ENCODE measurements at places on chromosomes 3 and 15. TPM values are rescaled to one million over a fixed set of nuclear protein-coding genes. Genes with fewer than 3 reads are reported as not detected.

SLC12A1 gene
- 0.05 TPM for total RNA-seq

FGF7 gene
- 2.1 TPM for total RNA-seq

GABRA5 gene
- 26.1 TPM for total RNA-seq

MEIS2 gene
- total RNA-seq: 20.8 TPM

HGD gene
- 0.38 TPM for total RNA-seq

NEK10 gene
- 0.76 TPM for total RNA-seq

MYZAP gene
- 2.5 TPM for total RNA-seq

ETV5 gene
- total RNA-seq: 11.0 TPM

DPPA2 gene
- 0.14 TPM for total RNA-seq

RBPMS2 gene
- total RNA-seq: 0.19 TPM

ATG3 gene
- total RNA-seq: 73.1 TPM

CERS3 gene
- 0.38 TPM for total RNA-seq

SNTN gene
- not detected for total RNA-seq

ASB14 gene
- not detected for total RNA-seq

PRKCD gene
- total RNA-seq: 2.4 TPM

DLL4 gene
- total RNA-seq: 5.2 TPM

CYP1A1 gene
- total RNA-seq: 0.09 TPM

CMTM8 gene
- total RNA-seq: 4.1 TPM

CCDC9B gene
- total RNA-seq: 0.28 TPM

CYP1A2 gene
- not detected for total RNA-seq

RNF13 gene
- 53.3 TPM for total RNA-seq

TGM4 gene
- total RNA-seq: 0.14 TPM

CCDC191 gene
- total RNA-seq: 2.5 TPM

CLSTN2 gene
- total RNA-seq: 0.61 TPM

UCN2 gene
- total RNA-seq: 0.09 TPM
